Tibial nerve (tissue), 4 donors: ENCODE measurements at places on chromosomes 16 and 17. TPM values are rescaled to one million over a fixed set of nuclear protein-coding genes. Genes with fewer than 3 reads are reported as not detected.

DNA sequence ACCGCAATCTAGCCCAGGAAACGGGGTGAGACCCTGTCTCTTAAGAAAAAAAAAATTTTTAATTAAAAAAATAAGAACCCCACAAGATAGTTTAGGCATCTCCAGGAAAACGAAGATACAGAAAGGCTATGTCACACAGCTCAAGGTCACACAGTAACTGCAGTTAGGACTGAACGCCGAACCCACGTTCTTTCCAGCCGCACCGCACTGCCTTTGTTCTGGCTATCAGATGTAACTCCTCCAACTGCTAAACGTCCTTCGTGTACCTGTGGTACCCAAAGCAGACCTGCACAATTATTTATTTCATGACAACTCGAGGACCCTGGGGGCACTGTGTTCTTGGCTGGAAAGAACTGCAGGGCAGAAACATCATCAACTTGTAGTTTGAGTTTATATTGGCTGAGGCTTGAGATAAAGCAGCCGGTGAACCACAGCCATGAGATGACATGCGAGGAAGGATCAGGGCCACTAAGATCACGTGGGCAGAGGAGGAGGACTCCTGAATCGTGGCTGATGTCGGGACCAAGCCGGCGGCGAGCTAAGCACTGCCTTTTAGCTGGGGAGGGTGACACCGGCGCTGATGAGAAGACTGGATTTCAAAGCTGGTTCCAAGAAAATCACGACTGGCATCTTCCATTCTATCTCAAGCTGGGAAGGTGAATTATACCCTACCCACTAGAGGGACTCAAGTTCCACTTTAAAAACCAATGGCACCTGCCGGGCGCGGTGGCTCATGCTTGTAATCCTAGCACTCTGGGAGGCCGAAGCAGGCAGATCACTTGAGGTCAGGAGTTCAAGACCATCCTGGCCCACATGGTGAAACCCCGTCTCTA, 20.7 kb upstream of the MNT start:
- DNase-seq = no peak

GRCh38 chr17:77706938-77707337, 251.6 kb upstream of the TNRC6C start:
- DNase-seq = no peak

DNA sequence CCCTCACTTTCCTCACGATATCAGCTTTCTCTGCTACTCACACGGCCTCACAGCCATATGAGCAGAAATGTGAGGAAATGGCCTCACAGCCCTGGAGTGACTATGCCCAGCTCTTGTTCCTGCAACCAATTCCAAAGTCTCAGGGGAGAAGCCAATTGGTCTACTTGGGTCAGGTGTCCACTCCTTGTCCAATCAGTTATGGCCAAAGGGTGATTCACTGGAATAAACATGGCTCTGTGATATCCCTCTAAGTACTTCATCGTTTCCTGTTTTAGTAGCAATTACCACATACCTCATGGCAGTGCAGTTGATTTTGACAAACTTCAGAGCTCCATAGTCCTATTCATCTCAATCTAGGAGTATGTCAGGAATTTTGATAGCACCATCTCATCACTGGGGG, 195.4 kb downstream of the KATNIP start:
- no peak for DNase-seq

- no peak for DNase-seq
Observed at GRCh38 chr16:814974-815373, 14.4 kb upstream of the GNG13 start.

- DNase-seq = peak; percentile 20
Observed at GRCh38 chr17:82065638-82066303, at the start of gene DUS1L. DUS1L (minus strand) TSS chr17:82065804; CDS start chr17:82065059, 745 bp downstream.

DNA sequence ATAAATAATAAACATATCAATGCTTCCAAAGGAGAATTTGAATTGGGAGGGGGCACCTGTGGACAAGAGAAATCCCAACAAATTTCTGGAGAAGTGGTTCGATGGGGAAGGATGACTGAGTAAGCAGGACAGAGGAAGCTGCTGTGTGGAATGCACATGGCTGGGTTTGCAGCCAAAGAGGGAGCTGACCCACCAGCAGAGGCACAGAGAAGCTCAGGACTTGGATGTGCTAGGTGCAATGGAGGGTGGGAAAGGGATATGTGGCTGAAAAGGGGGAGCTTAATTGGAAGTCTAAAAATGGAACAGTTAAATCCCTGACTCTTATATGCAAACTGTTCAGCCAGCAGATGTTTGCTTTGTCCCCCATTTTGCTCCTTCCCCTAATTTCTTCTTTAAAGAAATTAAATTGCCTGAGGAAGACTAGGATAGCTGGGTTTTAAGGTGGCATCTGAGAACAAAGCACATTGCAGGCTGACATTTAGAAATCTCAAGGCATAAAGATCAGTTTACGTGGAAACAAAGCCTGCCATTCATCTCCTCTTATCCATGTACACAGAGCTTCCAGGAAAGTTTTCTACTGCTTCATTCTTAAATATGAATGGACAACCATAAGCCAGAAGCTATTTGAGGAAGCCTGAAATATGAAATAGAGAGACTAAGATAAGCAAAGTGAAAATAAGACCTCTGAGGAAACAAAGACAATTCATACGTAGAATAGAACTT, 23.0 kb upstream of the TNS4 start:
- no peak for DNase-seq

DNA sequence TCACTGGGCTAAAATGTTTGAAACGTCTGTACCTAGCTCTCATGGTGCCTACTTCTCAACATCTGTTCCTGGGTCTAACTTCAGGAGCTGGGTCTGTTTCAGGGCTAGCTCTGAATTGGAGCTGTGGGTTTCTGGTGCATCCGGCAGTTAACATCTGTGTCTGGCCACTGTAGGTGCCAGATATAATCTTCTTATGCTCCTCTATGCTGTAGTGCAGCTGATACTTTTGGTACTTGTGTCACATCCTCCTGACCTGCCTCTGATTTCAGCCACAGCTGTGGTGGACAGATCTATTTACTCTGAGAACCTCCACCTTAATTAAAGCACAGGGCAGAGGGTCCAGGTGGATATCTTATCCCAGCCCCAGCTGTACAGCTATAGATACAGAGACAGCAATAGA, 496.5 kb upstream of the CDH11 start:
- DNase-seq = no peak

DNA sequence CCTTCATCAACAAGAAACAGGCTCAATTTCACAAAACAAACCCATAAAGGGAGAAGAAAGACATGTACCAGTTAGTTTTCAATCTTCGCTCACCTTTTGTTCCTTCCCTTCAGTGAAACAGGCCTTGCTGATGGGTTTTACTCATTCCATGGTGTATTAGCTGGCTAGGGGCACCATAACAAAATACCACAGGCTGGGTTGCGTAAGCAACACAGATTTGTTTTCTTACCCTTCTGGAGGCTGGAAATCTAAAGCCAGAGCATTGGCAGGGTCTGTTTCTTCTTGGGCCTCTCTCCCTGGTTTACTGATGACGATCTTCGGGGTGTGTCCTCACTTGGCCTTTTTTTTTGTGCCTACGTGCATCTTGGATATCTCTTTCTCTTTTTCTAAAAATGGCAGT, 383.4 kb upstream of the RBFOX1 start:
- DNase-seq = no peak

DNA sequence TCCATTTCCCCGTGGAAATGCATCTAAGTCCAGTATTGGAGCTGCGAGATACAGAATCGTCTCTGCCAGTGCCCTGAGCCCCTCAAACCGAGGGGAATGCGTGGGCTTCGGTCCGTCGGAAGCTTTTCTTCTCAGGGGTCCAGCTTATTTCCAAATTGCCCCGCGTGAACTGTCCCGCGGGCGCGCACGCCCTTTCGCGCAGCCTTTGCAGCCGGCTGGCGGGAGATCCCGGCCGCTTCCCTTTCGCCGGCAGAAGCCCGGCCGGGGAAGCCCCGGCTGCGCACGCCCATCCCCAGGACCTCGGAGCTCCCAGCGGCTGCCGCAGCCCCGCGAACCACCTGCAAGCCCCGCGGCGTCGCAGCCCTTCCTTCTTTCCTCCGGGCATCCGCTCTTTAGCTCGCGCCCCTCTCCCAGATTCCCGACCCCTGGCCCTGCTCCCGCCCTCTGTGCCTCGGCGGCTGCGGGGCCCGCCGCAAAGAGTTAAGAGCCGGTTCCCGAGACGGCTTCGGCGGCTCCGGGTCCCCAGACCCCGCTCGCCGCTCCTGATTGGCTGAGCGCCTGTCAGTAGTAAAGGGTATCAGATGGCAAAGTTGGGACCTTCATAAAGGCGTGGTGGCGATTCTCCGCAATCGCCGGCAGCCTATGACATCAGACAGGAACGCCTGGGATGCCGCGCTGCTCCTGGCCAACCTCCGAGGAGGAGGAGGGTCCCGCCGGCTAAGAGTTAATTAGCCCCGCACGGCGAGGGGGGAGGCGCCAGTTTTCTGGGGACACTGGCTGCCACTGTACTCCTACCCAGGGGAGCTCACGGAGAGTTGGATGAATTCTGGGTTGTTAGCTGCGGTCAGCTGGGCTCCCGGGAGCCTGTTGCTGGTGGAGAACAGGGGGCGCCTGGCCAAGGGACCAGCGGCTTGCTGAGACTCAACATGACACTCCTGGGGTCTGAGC, at the start of gene MYOCD:
MYOCD (plus strand) TSS at position 628 of the 948 bp plus-strand sequence; CDS start at position 927, 299 bp downstream.
- no peak for DNase-seq

DNA sequence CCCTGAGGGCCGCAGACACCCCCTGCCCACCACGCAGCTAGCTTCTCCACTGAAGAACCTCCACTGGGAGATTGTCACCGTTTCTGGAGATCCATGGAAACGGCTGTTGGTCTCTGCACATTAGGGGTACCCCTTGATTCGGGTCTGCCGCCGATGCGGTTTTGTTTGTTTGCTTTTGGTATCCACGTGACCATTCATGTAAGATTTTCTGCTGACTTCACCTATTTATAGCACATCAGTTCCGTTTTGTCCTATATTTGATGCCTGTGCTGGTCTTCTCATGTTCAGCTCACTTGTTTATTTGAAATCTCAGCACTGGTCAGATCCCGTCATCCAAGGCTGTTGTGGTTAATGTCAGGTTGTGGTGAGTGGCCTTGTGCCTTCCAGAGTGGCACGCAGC, 21.1 kb downstream of the CRAMP1 start:
- DNase-seq = no peak

- DNase-seq = no peak
Observed at GRCh38 chr16:73878611-73879010, 418.0 kb upstream of the PSMD7 start.

- DNase-seq = no peak
Observed at GRCh38 chr16:14215941-14216340, 144.8 kb downstream of the MRTFB start.

DNA sequence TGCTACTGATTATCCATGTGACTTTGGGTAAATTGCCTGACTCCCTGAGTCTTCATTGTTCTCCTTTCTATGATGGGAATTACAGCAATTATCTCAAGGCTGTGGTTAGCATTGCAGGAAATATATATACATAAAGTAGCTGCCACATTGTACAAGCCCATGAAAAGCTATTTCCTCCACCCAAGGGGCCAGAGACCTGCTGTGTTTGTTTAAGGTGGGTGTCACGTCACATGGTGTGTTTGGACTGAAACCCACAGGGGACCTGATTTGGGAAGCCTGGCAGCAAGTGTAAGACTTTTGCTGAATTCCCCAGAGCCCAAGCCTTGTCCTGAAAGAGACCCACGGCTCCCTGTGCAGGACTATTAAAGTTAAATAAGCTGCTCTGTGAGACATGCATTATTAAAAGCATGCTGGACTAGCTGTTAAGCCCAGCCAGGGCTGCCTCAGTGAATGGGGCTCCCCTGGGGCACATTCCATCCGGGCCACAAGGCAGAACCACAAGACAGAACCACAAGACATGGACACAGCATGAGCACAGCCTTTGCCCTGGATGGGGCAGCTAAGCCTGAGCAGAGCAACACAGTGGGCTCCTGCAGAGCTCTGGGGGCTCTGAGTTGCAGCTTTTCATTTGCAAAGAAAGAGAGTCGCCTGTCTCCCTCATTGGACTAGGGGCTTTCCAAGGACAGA, 148.9 kb downstream of the SPACA3 start:
- no peak for DNase-seq

DNA sequence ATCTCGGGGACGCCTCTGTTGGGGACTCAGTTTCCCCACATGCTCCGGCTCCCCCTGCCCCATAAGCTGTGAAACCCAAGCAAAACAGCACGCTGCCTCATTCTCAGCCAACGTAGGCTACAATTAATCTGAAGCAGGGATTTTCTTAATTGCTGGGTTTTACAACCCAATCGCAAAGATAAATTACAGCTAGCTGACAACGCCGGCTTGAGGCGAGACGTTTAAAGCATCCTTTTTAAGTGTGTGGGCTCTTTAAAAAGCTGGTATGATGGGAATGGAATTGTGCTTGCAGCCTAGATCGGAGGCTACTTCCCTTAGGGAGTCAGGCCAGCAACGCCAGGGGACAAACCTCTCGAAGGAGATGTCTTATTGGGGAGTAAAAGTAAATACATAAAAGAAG, 185.3 kb downstream of the ZNF423 start:
- DNase-seq = no peak

- no peak for DNase-seq
Observed at GRCh38 chr17:15083225-15083624, 181.9 kb downstream of the PMP22 start.

DNA sequence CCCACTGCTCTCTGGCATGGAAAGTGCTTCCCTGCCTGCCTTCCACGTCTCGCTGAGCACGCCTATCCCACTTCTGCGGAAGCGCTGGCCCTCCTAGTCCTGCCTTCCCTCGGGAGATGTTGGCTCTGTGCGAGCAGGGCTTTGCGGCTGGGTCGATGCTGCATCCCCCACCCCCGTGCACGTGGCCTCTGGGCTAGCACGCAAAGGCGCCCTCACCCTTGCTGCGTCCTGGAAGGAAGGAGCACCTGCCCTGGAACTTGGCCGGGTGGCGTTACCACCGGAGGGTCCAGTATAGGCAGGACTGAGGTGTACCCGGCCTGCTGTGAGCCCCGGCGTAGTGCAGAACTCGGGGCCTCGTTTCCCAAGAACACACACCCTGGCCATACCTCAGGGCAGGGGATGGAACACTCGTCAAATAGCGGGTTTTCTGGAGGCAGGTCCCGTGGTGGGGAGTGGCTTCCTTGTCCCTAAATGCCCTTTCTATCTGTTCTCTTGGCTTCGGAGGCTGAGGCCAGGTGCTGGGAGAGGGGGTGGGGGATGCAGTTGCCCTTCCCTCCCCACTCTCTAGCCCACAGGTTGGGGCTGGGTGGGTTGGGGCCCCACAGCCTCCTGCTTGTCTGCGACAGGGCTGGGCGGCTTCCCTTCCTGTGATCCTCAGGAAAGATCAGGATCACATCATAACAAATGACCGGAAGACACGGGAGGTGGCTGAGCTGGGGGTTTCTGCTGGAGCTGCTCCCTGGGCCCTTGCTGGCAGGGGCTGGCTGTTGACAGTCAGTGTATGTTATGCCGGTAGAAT, 17.4 kb downstream of the BAIAP2 start:
- DNase-seq = no peak

Gene SCGB1C2
- not detected for total RNA-seq

Gene SAMD14
- total RNA-seq = 0.90 TPM

Gene MT3
- total RNA-seq = 291 TPM
